SJSA1 (cell line): ENCODE measurements at places on chromosomes 2 and 18. TPM values are rescaled to one million over a fixed set of nuclear protein-coding genes. Genes with fewer than 3 reads are reported as not detected.

- DNase-seq, result no peak
Observed at GRCh38 chr2:73766994-73767393, 12.9 kb downstream of the DUSP11 start.

- DNase-seq, result peak; percentile 12
Observed at GRCh38 chr18:25651553-25651952, 299.6 kb upstream of the ZNF521 start.

DNA sequence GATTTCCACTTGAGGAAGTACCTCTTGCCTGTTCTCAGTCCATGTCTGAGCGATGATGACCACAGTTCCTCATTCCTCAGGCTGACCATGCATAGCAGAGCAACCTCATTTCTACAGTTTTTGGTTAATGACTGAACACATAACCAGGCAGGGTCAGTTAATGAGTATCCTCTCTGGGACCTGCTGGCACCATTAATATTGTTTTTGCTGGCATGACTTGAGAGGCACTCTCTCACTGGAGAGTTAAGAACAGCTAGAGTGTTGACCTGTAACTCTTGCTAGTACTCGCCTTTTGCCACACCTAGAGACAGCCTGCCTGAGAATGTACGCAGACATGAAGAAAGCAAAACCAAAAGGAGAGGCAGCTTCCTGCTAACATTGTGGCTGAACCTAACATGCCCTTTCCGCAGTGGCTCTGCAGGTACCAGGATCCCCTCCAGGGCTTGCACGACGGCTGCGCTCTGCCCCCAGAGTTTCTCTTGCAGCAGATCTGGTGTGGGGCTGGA is 23.9 kb downstream of the PECR start:
- DNase-seq, result no peak

The SCN2A gene
- 0.05 TPM in 1 of 2 replicates, not detected in the other for total RNA-seq
